T-helper 1 cell treated with Interleukin-12 subunit alpha and Interleukin-12 subunit beta and Interleukin-4 antibody, amounts not matched to agents 30 ng/mL and 1 ng/mL, for 36 hours (primary cell): ENCODE measurements at places on chromosomes 1 and 21. TPM values are rescaled to one million over a fixed set of nuclear protein-coding genes. Genes with fewer than 3 reads are reported as not detected.

PLCH2 gene
- 13.5 and 14.0 TPM in 2 replicates for total RNA-seq

C1orf210 gene
- total RNA-seq, result not detected in 2 replicates

SH2D5 gene
- total RNA-seq, result 0.07 and 0.32 TPM in 2 replicates

BARHL2 gene
- total RNA-seq, result not detected in 2 replicates

OR10J1 gene
- total RNA-seq, result not detected in 2 replicates

ANKRD34A gene
- total RNA-seq, result 1.2 and 2.3 TPM in 2 replicates

RNU1-3 gene
- total RNA-seq, result 2,156 and 2,251 TPM in 2 replicates

FAM167B gene
- 0.22 and 0.68 TPM in 2 replicates for total RNA-seq

AMPD1 gene
- not detected in 2 replicates for total RNA-seq

CLIC6 gene
- 0.05 TPM in 1 of 2 replicates, not detected in the other for total RNA-seq

SPATA17 gene
- total RNA-seq, result not detected in 2 replicates

ANGPTL1 gene
- total RNA-seq, result not detected in 2 replicates

PCSK9 gene
- total RNA-seq, result not detected in 2 replicates

PSMB2 gene
- total RNA-seq, result 113 and 116 TPM in 2 replicates
